ENCODE measurements at places on chromosomes 4 and X. TPM values are rescaled to one million over a fixed set of nuclear protein-coding genes. Genes with fewer than 3 reads are reported as not detected.

Gene MAGEC3
- not detected for total RNA-seq

Gene USP17L15
- total RNA-seq = not detected

Gene RHOXF2B
- total RNA-seq = not detected

Gene EDNRA
- not detected for total RNA-seq

Gene PDLIM3
- total RNA-seq = not detected

Gene ASB11
- total RNA-seq = not detected

Gene CSAG3
- total RNA-seq = not detected

Gene CXCR3
- 28.5 TPM for total RNA-seq

Gene VCX3A
- not detected for total RNA-seq

Gene ERCC6L
- 0.15 TPM for total RNA-seq

GRCh38 chr4:140082391-140082755 is 71.6 kb downstream of the MAML3 start:
- H3K4me3 ChIP-seq = no peak overlapping the region
- H3K27me3 ChIP-seq = no peaks in the 10 kb centered on the region
- no peak for DNase-seq
- no peak overlapping the region for H3K27ac ChIP-seq
- H3K36me3 ChIP-seq = no peaks in the 10 kb centered on the region
- no peaks in the 10 kb centered on the region for H3K4me1 ChIP-seq

- no peaks in the 10 kb centered on the region for H3K36me3 ChIP-seq
- H3K27me3 ChIP-seq = no peaks in the 10 kb centered on the region
- H3K27ac ChIP-seq = no peak overlapping the region
- no peak overlapping the region for H3K4me3 ChIP-seq
Observed at GRCh38 chrX:121227888-121228287, 180.5 kb downstream of the GLUD2 start.

DNA sequence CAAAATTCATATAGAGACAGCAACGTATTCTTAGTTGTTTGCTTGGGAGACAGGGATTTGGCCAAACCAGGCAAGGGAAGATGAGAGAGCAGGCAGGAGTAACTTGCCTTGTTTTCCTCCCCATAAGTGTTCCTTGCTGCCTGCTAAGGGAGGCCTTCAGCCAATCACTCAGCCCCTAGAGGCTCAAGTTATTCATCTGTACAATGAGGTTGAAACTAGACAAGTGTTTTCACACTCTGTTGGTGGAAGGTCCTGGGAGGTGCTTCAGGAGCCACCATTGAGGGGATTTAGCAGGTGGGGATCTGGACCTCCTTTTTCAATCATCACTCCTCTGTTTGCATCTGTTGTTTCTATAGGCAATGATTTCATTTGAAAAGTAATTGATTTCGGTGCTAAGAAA is 23.6 kb upstream of the HMGB3 start:
- no peaks in the 10 kb centered on the region for H3K27me3 ChIP-seq
- no peaks in the 10 kb centered on the region for H3K36me3 ChIP-seq
- no peaks in the 10 kb centered on the region for H3K4me1 ChIP-seq
- no peak overlapping the region for H3K27ac ChIP-seq

DNA sequence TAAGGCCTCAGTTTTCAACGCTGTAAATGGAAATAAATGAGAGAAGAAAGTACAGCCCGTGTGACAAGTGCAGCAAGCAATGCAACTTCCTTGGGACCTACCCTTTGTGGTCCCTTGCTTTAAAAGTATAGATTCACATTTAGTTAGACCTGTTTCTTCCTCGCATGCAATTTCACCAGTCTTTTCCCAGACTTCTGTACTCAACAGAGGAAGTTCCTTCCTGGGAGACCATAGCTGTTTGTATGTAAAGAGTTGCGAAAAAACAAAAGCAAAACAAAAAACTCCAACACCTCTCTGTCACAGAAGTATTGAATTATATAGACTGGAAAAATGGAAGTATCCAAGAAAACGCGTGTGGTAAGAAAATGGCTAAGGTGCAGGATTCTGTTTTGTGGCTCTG is 1.1 kb upstream of the IRF2 start:
- peak overlapping the region; percentile 96 for H3K4me3 ChIP-seq
- H3K27ac ChIP-seq = peak overlapping the region; percentile 99
- DNase-seq = no peak
- peaks cover 60% of the 10 kb centered on the region for H3K4me1 ChIP-seq

GRCh38 chrX:35076061-35076460 is 133.5 kb downstream of the FAM47B start:
- no peaks in the 10 kb centered on the region for H3K36me3 ChIP-seq
- H3K4me1 ChIP-seq = no peaks in the 10 kb centered on the region
- H3K27me3 ChIP-seq = no peaks in the 10 kb centered on the region
- H3K27ac ChIP-seq = no peak overlapping the region
- no peak for DNase-seq

GRCh38 chrX:87525771-87526229 is 8.2 kb downstream of the KLHL4 start:
- H3K4me1 ChIP-seq = no peaks in the 10 kb centered on the region
- H3K36me3 ChIP-seq = no peaks in the 10 kb centered on the region
- no peak for DNase-seq
- H3K27me3 ChIP-seq = no peaks in the 10 kb centered on the region
- H3K27ac ChIP-seq = no peak overlapping the region

DNA sequence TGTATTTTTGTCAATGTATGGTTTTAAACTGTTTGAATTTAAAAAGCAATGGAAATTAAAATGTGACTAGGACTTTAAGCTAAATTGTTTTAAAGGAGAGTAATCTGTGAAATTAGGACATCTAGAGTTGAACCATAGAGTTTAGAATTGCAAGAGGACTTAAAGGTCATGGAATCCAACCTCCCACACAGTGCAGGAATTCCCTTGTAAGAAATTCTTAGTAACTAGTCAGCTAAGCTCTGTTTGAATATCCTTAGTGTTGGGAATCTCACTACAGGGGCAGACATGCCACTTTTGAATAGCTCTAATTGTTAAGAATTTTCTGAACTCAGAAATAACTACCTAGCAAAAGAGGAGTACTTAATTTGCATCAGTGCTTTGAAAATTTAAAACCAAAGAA is 292.9 kb downstream of the IL1RAPL1 start:
- no peak overlapping the region for H3K27ac ChIP-seq
- no peaks in the 10 kb centered on the region for H3K27me3 ChIP-seq
- no peaks in the 10 kb centered on the region for H3K36me3 ChIP-seq

- H3K27me3 ChIP-seq = no peaks in the 10 kb centered on the region
- no peak overlapping the region for H3K4me3 ChIP-seq
- H3K27ac ChIP-seq = no peak overlapping the region
- no peak for DNase-seq
Observed at GRCh38 chrX:9135901-9136510, 102.1 kb upstream of the FAM9B start.

- H3K27ac ChIP-seq = no peak overlapping the region
- no peaks in the 10 kb centered on the region for H3K4me1 ChIP-seq
- H3K4me3 ChIP-seq = no peak overlapping the region
- DNase-seq = no peak
Observed at GRCh38 chrX:63993936-63994335, 208.9 kb upstream of the ARHGEF9 start.

- no peak for DNase-seq
- H3K27me3 ChIP-seq = peaks cover 14% of the 10 kb centered on the region
- no peak overlapping the region for H3K4me3 ChIP-seq
- no peaks in the 10 kb centered on the region for H3K36me3 ChIP-seq
- no peaks in the 10 kb centered on the region for H3K4me1 ChIP-seq
- H3K27ac ChIP-seq = no peak overlapping the region
Observed at GRCh38 chr4:153763404-153763803, 3.6 kb upstream of the RNF175 start.

GRCh38 chrX:143754183-143754582 is 33.6 kb upstream of the SPANXN2 start:
- no peaks in the 10 kb centered on the region for H3K36me3 ChIP-seq
- no peaks in the 10 kb centered on the region for H3K27me3 ChIP-seq
- DNase-seq = no peak

- H3K4me3 ChIP-seq = no peak overlapping the region
- H3K27ac ChIP-seq = no peak overlapping the region
- no peaks in the 10 kb centered on the region for H3K4me1 ChIP-seq
- no peaks in the 10 kb centered on the region for H3K36me3 ChIP-seq
- H3K27me3 ChIP-seq = no peaks in the 10 kb centered on the region
Observed at GRCh38 chr4:26493461-26493860, 3.2 kb upstream of the CCKAR start.

- no peaks in the 10 kb centered on the region for H3K4me1 ChIP-seq
- DNase-seq = no peak
- H3K27me3 ChIP-seq = no peaks in the 10 kb centered on the region
- no peaks in the 10 kb centered on the region for H3K36me3 ChIP-seq
- no peak overlapping the region for H3K27ac ChIP-seq
- no peak overlapping the region for H3K4me3 ChIP-seq
Observed at GRCh38 chrX:101973066-101973465, 41.2 kb upstream of the ZMAT1 start.

- DNase-seq = no peak
- H3K27me3 ChIP-seq = no peaks in the 10 kb centered on the region
- H3K4me3 ChIP-seq = no peak overlapping the region
- H3K36me3 ChIP-seq = peaks cover 4% of the 10 kb centered on the region
- H3K27ac ChIP-seq = no peak overlapping the region
Observed at GRCh38 chrX:19673375-19674040, 158.2 kb upstream of the MAP3K15 start.

GRCh38 chr4:119093042-119093827 is 42.4 kb upstream of the MYOZ2 start:
- no peak overlapping the region for H3K27ac ChIP-seq
- no peaks in the 10 kb centered on the region for H3K36me3 ChIP-seq
- H3K4me3 ChIP-seq = no peak overlapping the region
- no peak for DNase-seq
- H3K27me3 ChIP-seq = no peaks in the 10 kb centered on the region

DNA sequence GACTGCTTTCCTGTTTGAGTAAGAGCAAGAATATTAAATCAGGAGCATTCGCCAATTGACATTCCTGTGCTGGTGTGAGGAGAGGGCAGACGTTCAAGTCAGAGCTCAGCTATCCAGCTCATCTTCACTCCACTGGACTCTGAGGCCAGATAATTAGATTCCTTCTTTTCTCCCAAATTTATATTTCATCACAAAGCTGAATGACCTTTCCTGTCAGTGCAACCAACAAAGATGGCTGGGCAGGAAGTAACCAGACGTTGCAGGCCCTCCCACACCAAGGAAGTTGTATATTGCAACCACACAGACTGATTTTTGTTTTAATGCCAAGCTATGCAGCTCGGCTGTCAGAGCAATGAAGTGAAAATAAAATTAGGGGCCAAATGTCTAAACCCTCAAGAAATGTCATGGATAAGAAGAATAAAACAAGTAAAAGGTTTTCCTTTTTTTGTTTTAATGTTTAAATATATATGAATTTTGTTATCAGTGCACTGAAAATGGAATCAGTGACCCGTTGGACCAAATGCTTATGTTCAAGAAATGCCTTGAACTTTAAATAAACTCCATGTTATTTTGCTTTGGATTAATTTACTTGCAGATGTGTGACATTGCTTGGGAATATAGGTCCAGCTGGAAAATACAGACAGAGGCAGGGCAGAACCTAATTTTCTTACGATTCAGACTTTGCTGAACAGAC is 578.9 kb upstream of the FAT1 start:
- H3K27me3 ChIP-seq = no peaks in the 10 kb centered on the region
- H3K4me1 ChIP-seq = no peaks in the 10 kb centered on the region
- H3K36me3 ChIP-seq = no peaks in the 10 kb centered on the region
- no peak overlapping the region for H3K27ac ChIP-seq
- no peak for DNase-seq

DNA sequence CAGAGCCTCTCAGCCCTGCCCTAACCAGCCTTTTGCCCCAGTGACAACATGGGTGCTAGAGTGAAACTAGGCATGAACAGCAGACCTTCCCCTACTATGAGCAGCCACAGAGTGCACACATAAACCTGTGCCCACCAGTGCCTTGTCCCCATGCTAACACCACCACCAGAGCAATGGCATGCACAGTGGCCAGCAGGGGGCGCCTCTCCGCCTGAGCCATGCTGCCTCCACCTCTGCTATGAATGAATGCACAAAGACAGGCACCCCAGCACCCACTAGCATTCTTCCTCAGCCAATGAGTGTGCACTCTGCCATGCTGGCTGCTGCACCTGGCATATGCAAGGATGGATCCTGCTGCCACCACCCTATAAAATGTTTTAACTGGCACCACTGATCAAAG is 286.9 kb upstream of the FGF16 start:
- no peak overlapping the region for H3K27ac ChIP-seq
- no peaks in the 10 kb centered on the region for H3K4me1 ChIP-seq
- H3K27me3 ChIP-seq = no peaks in the 10 kb centered on the region
- DNase-seq = peak; percentile 3
- H3K36me3 ChIP-seq = no peaks in the 10 kb centered on the region

- DNase-seq = no peak
- no peak overlapping the region for H3K4me3 ChIP-seq
- peaks cover 7% of the 10 kb centered on the region for H3K4me1 ChIP-seq
- no peaks in the 10 kb centered on the region for H3K36me3 ChIP-seq
- no peak overlapping the region for H3K27ac ChIP-seq
Observed at GRCh38 chr4:184705692-184706091, 28.2 kb downstream of the CENPU start.
